ENCODE measurements at places on chromosomes 11 and 22. TPM values are rescaled to one million over a fixed set of nuclear protein-coding genes. Genes with fewer than 3 reads are reported as not detected.

Gene TMEM132A
- 37.0 TPM for polyA plus RNA-seq

Gene OR56A1
- not detected for polyA plus RNA-seq

Gene PNPLA3
- polyA plus RNA-seq: 0.37 TPM

Gene MPZL3
- polyA plus RNA-seq: 0.70 TPM

Gene CAPRIN1
- 156 TPM for polyA plus RNA-seq

Gene FGF19
- 0.92 TPM for polyA plus RNA-seq

Gene APOL5
- polyA plus RNA-seq: 1.2 TPM

Gene GPR137
- polyA plus RNA-seq: 18.0 TPM

Gene GPHA2
- polyA plus RNA-seq: not detected

Gene MS4A6E
- polyA plus RNA-seq: not detected
